ENCODE measurements at places on chromosomes 4 and X.

GRCh38 chr4:81740487-81740886 is 268.8 kb upstream of the RASGEF1B start:
- no peak for DNase-seq

DNA sequence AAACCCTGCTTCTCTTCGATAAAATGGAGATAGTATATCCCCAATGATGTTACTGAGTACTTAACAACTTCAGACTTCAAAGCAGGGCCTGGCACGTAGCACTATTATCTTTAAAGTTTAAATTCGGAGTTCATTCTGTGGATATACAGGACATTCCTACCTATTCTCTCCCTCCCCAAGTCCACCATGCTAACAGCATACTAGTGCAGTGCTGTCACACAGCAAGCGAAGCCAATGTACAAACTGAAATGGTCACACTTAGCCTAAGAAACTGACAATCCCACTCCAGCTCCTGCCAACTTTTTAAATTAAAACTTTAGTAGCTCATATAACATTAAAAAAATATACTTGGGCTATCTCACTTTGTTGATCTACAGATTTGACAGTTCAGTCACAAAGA is 1.2 kb upstream of the DNAJB14 start:
- DNase-seq, result no peak

GRCh38 chrX:13015536-13016236 is 28.7 kb downstream of the FAM9C start:
- no peak for DNase-seq

GRCh38 chr4:66777097-66777496 is 768.2 kb downstream of the CENPC start:
- no peak for DNase-seq

- no peak for DNase-seq
Measured at GRCh38 chr4:4763822-4764557, 95.5 kb upstream of the MSX1 start.

- no peak for DNase-seq
Measured at GRCh38 chr4:178316211-178316610, 874.0 kb upstream of the AGA start.

GRCh38 chrX:25202827-25203226 is 187.1 kb upstream of the ARX start:
- DNase-seq, result no peak

- no peak for DNase-seq
Measured at GRCh38 chrX:149040873-149041535, 464.1 kb downstream of the IDS start.

GRCh38 chrX:107658660-107659059 is 30.4 kb downstream of the PRPS1 start:
- no peak for DNase-seq

GRCh38 chr4:181659876-181660275 is 583.3 kb upstream of the TENM3 start:
- DNase-seq, result no peak

- no peak for DNase-seq
Measured at GRCh38 chrX:125727117-125727516, 407.4 kb downstream of the TEX13C start.

DNA sequence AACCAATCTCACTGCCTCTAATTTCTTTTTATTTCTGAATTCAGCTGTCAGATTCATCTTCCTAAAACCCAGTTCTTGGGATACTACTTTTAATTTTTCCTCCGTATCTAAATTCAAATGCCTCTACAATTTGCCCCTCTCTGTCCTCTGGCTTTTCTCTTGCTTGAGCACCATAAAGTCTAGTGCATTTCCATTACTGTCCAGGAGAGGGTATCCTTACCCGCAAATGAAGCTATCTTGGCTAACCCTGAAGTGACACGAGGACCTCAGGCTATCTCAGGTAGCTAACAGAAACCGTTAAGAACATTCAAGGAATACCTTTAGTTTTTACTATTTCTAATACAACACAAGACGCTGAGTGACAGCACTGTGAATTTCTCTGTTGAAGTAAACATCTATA is 49.4 kb upstream of the PRR32 start:
- DNase-seq, result no peak
